ENCODE measurements at places on chromosomes 2 and 18.

GRCh38 chr2:132470746-132471145 lies 54.1 kb downstream of the GPR39 start:
- DNase-seq: no peak

DNA sequence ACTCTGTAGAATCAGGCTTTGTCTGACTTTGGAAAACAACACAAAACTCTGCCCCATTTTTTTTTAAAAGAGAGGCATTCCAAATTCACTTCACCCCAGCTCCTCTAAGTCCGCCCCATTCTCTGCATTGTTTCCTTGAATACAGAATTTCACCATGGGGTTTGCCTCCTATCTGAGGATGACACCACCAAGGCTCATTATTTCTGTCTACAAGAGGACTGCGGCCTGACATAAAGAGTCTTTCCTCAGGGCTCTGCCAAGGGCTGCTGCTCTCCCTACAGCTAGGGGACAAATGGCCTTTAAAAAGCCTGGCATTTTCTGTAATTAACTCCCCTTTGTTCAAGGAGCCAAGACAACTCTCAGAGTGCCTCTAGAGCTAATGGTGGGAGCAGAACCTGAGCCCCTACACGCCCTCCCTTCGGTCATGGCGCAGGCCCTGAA lies 4.6 kb downstream of the CHST10 start:
- no peak for DNase-seq

DNA sequence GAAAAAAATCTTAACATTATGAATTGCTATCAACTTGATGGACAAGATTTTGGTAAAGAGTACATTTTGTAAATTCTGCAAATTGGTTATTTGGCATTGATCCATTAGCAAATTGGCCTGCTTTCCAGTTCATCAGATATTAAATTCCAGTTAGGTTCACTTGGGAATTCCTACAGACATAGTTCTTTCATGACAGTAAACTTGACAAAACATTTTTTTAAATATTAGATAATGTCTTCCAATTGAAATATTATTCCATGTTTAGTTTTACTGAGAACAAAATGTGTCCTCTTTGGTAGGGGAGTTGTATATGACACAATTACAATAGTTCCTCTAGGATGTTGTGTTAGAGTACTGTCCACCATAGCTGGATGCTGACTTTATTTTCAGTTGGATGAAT lies 141.9 kb downstream of the LCLAT1 start:
- DNase-seq: no peak

- no peak for DNase-seq
Observed at GRCh38 chr2:110713513-110714362, 18.6 kb upstream of the ACOXL start.

- no peak for DNase-seq
Observed at GRCh38 chr18:74899554-74899953, 301.9 kb downstream of the ZNF407 start.

DNA sequence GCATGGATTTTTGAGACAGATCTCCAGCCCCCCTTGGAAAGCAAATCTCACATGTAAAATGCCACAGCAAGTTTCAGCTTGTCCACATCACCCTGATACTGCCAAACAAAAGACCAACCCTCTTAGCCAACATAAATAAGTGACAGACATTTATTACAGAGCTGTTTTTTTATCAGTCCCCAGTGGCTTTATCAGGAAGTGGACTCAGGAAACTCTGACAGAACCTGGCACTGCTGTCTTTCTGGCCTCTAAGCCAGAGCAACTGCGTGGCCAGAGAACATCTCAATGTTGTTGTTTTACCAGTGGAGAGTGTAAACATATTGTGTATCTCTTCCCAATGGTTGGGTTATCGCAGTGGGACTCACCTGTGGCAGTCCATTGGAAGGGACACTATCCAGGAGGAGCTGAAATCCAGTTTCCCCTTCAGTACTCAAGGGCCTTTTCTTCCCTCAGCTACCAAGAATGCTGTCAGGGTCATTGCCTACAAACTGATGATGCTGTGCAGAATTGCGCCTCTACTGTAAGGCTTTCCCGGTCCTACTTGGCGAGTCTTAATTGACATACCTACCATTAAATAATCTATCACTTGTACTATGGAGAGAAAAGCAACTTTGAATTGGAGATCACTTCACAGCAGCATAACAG lies 22.0 kb downstream of the SLC14A1 start:
- no peak for DNase-seq

- no peak for DNase-seq
Observed at GRCh38 chr2:224518806-224519580, 66.2 kb downstream of the CUL3 start.

GRCh38 chr2:88281302-88282217 lies 111.4 kb downstream of the THNSL2 start:
- DNase-seq: no peak
